ENCODE measurements at places on chromosomes 7 and 10.

DNA sequence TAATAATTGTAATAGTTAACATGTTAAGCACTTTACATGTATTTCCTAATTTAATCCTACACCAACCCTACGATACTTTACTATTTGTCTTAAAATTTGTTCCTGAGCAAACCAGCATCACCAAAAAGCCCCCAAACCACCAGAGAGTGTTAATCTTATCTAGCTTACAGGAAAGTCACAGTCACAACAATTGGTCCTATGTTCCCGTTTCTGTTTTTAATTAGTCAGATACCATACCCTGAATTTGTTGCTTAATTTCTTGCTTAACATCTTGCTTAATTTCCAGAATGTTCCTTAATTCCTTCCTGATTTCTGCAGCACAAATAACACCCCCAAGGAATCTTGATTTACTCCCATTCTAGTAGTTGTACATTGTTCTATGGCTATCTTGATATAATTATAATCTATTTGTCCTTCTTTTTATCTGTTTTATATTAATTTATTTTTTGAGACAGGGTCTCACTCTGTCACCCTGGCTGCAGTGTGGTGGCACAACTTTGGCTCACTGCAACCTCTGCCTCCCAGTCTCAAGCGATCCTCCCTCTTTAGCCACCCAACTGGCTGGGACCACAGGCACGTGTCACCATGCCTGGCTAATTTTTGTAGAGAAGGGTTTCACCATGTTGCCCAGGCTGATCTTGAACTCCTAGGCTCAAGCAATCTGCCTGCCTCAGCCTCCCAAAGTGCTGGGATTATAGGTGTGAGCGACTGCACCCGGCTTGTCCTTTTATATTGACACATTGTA is 6.6 kb upstream of the PDSS1 start:
- DNase-seq = no peak

DNA sequence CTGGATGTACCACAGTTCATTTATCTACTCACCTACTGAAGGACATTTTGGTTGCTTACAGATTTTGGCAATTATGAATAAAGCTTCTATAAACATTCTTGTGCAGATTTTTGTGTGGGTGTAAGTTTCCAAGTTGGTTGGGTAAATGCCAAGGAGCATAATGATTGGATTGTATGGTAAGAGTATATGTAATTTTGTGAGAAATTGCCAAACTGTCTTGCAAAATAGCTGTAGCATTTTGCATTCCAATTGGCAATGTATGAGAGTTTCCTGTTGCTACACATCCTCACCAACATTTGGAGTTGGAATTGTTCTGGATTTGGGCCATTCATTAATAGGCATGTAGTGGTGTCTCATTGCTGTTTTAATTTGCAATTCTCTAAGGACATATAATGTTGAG is 33.9 kb upstream of the HYAL4 start:
- DNase-seq = no peak

GRCh38 chr10:51806079-51806835 is 106.9 kb upstream of the CSTF2T start:
- no peak for DNase-seq

DNA sequence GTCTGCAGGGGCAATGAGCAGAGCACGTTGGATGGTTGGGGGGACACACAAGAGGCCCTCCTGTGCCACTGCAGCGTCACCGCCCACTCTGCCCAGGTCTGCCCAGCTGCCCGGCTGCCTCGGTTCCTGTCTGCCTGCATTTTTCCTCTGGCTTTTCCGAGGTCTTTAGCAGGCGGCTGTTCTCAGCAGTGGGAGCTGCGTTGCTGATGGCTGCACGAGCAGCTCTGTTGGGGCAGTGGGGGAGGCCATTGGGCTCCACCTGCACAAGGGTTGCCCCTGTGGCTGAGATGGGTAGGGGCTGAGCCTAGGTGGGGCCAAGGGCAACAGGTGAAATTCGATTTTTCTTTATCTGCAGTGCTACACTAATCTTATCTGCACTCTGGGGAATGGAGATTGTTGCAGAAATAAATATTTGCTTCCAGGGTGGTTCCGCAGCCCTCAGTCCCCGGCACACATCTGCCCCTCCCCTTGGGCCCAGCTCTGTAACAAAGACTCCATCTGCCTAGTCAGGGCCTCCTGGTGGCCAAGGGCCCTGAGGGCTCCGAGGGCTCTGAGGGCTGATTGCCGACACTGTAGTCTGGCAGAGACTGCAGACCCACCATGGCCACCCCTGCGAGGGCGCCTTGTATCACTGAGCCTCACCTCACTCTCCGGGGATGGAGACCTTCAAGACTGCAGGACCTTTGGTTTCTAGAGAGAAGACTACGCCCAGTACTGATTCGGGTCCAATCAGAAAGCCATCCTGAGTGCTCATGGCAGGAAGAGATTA is 141.7 kb upstream of the SHH start:
- no peak for DNase-seq

- no peak for DNase-seq
Observed at GRCh38 chr7:12985228-12985627, 297.8 kb downstream of the ARL4A start.

GRCh38 chr10:78250313-78251015 is 216.8 kb downstream of the RPS24 start:
- DNase-seq = no peak

GRCh38 chr7:8325067-8325466 is 63.1 kb upstream of the ICA1 start:
- no peak for DNase-seq

DNA sequence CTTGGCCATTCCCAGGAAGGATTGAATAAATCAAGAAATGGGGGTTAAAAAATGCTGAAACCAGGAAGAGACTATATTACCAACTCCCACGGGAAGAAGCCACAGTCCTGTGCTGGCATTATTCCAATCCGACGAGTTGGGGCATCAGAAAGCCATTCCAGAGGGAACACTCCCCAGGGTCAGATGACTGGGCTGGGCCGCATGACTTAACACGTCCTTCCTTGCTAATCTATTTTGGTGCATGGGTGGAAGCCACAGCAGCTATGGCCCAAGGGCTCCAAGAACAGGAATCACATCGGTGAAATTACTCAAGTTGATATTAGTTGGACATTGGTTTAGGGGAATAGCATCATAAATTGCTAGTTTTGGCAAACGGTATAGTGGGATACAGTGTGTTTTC is 592.9 kb upstream of the NRP1 start:
- no peak for DNase-seq

DNA sequence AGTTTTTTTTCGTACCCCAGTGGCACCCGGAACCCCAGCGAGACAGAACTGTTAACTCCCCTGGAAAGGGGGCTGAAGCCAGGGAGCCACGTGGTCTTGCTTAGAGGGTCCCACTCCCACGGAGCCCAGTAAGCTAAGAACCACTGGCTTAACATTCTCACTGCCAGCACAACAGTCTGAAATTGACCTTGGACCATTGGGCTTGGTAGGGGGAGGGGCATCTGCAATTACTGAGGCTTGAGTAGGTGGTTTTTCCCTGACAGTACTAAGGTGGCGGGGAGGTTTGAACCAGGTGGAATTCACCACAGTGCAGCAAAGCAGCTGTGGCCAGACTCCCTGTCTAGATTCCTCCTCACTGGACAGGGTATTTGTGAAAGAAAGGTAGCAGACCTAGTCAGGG is 196.5 kb downstream of the ADK start:
- no peak for DNase-seq

- DNase-seq = peak; percentile 74
Observed at GRCh38 chr10:71735709-71736569, 16.4 kb upstream of the C10orf105 start.

GRCh38 chr10:117445992-117446391 is 70.8 kb upstream of the PDZD8 start:
- no peak for DNase-seq

- DNase-seq = no peak
Observed at GRCh38 chr7:83861-84632, 108.3 kb upstream of the FAM20C start.
